Pericardium fibroblast (primary cell): ENCODE measurements at places on chromosomes 11 and 22. TPM values are rescaled to one million over a fixed set of nuclear protein-coding genes. Genes with fewer than 3 reads are reported as not detected.

Gene FOLR2
- not detected in 2 replicates for total RNA-seq

Gene DEFB131B
- not detected in 2 replicates for total RNA-seq

Gene MUC2
- not detected in 2 replicates for total RNA-seq

Gene CHST1
- total RNA-seq: 6.3 and 7.2 TPM in 2 replicates

Gene EMSY
- 3.7 and 7.1 TPM in 2 replicates for total RNA-seq

Gene C11orf91
- total RNA-seq: not detected in 2 replicates

Gene CRYBB2
- total RNA-seq: not detected in 2 replicates

Gene APOA5
- not detected in 2 replicates for total RNA-seq

Gene EEF1G
- 2,284 and 3,184 TPM in 2 replicates for total RNA-seq

Gene FGF19
- not detected in 2 replicates for total RNA-seq

Gene DKK3
- total RNA-seq: 45.8 and 147 TPM in 2 replicates

Gene GP1BB
- 8.9 and 13.4 TPM in 2 replicates for total RNA-seq

Gene MRPL17
- total RNA-seq: 25.2 and 44.6 TPM in 2 replicates

Gene NXPE2
- 0.26 TPM in 1 of 2 replicates, not detected in the other for total RNA-seq

Gene CARD10
- 5.6 and 9.1 TPM in 2 replicates for total RNA-seq

Gene BTG4
- not detected in 2 replicates for total RNA-seq

Gene HDAC10
- total RNA-seq: 20.8 and 39.8 TPM in 2 replicates

Gene ALDH3B2
- not detected in 2 replicates for total RNA-seq

Gene PATE4
- total RNA-seq: not detected in 2 replicates

Gene ST14
- total RNA-seq: not detected in 2 replicates

Gene RIBC2
- not detected in 2 replicates for total RNA-seq

Gene MS4A6A
- total RNA-seq: not detected in 2 replicates
